ENCODE measurements at places on chromosomes 5 and 9.

DNA sequence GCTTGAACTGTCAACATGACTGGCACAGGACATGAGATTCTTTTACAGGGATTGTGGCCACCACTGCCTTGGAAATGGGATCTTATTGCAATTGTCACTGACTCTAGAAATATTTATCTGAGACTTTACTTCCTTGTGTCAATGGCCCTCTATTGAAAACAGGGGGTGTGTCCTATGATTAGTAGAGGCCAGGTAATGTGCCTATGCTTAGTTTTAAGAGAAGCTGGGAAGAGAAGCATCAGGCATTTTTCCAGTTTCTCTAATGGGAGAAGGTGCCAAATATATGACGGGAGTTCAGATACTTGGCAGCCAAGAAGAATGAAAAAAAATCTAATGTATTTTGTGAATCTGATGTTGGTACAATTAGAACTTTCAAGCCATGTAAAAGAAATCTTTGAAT is 73.9 kb upstream of the VCAN start:
- no peak for DNase-seq

DNA sequence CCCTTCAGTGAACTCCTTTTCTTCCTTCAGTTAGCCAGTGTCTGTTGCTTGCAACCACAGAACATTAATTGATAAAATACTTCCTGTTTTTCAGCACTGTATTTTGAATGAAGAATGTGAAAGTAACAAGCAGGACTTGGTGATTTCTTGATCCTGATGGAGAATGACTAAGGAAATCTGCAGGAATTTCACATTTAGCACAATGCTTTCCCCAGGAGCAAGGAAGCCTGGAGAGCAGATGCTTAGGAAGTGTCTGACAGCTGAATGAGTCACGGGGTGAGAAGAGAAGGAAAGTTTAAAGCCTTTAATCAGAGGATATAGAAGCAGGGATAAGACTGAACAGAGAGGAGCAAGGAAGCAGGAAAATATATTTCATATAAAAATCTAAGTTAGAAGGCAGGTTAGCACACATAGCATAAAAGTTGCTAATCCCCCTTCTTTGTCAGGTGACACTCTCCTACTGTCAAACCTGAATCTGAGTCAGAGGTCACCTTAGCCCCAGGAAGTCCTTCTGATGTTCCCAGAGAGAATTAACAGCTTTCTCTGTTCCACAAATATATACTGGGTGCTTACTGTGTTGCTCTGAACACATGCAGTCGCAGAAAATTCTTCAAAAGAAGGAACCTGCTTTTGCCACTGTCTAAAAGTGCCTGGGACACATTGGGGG is 59.7 kb downstream of the GNA14 start:
- no peak for DNase-seq

DNA sequence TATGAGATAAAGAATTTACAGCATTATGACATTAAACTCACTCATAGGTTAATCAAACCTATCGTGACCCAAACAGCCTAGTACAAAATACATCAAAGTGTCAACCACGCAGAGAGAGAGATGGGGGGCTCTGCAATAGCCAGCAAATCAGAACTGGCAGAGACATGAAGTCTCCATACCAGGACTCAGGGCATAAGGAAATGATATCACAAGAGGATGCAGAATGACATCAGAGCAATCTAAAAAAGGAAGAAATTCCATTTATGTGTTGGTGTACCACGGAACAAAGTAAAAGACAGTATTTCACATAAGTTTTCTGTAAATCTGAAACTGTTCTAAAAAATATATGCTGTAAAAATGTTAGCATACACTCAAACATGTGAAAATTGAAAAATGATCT is 24.6 kb downstream of the BICD2 start:
- no peak for DNase-seq

- DNase-seq, result peak; percentile 18
Observed at GRCh38 chr9:108953983-108954574, 19.9 kb downstream of the ABITRAM start.

DNA sequence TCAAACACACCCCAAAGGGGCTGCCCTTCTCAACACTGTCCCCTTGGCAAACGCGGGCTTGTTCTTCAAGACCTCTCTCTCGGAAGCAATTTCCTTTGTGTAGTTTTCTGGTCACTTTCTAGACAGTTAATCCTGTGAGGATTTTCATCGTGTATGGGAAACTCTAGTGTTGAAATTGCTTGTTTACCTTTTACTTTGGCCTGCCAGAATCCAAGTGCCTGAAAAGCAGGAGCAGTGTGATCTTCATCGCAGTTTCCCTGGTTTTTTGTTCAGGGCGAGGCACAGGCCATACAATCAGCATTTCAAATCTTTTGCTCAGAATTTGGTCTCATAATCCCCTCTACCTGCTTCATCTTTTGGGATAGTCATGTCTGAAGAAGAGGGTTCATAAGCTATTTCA is 115.7 kb upstream of the C9orf72 start:
- no peak for DNase-seq

DNA sequence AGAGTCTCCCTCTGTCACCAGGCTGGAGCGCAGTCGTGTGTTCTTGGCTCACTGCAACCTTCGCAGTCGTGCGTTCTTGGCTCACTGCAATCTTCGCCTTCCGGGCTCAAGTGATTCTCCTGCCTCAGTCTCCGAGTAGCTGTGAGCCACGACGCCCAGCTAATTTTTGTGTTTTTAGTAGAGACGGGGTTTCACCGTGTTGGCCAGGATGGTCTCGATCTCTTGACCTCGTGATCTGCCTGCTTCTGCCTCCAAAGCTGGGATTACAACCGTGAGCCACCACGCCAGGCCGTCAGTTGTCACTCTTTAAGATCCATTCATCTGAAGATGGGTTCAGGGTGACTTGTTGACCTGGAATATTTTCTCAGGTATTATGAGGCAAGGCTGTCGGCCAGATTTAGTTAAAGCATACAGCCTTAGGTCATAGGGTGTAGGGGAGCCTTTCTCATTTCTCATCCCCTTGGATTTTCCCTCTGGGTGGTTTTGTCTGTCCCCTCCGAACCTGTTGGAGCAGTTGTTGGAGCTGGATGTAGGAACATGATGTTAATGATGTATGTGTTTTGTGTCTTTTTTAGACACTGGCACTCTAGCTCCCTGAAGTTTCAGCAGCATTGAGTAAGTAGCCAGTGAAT is 1.6 kb downstream of the SLC22A5 start:
- no peak for DNase-seq

GRCh38 chr5:142475102-142475513 is 150.3 kb upstream of the SPRY4 start:
- DNase-seq, result no peak

GRCh38 chr5:156515121-156515520 is 188.2 kb downstream of the SGCD start:
- DNase-seq, result no peak

- no peak for DNase-seq
Observed at GRCh38 chr9:13568841-13569601, 289.5 kb upstream of the MPDZ start.

DNA sequence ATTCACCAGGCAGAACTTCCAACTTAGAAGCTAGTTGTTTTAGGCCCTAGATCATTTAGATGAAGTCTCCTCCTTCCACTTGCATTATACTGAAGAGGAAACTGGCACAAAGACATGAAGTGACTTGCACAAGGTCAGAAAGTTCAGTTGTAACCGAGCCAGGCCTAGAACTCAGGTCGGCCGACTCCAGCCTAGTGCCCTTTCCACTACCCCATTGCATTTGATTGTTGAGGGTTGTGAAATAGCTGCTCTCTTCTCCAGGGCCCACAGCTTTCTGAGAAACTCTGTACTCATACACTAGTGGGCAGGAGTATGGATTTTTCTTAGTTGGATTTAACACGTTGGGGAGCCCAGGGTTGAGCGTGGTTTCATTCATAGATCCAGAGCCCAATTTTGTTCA is 5.6 kb downstream of the ZNF462 start:
- no peak for DNase-seq

DNA sequence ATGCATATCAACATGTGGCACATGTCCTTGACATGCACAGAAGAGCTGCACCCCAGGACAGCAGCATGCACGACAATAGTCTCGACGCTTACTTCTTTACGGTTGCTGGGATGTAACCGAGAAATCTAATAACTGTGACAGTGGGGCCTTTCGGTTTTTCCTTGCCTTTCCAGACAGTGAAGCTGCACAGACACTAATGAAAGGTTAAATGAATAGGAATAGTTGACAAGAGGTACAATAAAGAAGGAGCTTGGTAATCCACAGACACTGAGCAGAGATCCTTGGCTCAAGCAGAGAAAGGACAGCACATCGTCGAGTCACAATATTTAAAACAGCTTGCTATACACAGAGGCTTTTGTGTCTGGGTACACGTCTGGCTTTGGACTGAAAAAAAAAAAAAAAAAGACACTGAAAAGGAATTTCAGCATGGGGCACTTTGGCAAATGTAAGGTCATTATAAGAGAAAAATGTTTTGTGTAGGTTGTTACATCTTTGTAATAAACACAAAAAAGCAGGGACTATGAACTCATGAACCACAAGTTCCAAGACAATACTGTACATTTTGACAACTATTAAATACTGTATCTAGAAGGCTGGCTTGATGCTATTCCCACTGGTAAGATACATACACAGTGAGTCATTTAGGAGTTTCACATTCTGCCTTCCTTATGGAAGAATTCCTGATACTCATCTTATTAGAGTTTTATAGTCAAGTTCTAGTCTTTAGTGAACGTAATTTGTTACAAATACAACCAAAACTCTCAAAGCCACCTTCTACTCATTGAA is 5.6 kb downstream of the BNC2 start:
- no peak for DNase-seq

DNA sequence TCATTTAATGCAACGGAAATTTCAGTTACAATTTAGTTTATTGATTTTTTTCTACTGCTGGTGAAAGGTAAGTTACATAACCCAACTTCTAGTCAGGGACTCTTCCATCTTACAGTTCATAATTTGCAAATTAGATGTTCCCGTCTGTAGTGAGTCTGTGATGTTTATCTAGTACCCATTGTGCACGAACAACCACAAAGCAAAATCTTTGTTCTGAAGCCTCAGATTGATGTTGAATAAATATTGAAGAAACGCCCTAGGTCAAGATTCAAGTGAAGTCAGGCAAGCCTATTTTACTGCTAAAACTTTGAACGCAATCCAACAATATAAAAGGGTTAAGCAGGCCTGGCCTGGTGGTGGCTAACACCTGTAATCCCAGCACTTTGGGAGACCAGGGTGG is 43.1 kb downstream of the BASP1 start:
- DNase-seq, result no peak

DNA sequence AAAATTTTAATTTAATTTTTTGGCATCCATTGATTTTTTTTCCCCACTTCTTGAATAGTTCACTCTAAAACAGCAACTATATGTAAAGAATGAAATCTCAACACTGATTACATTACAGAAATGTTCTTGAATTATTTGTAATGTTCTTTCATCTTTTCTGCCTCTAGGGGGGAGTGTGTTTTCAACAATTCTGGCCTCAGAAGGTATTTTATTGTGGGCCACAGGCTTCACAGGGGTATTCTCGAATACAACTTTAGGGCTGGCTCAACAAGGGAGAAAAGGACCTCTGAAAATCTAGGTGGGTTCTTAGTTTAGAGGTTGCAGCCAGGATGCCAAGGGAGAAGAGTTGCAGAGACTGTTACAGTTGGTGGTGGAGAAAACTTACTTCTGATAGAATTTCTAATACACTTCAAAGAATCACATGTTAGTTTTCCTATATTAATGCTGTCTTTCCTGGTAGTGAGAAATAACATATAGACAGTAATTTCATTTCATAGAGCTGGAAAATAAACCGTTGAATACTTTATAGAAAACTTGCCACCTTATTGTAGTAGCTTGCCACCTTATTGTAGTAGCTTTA is 3.6 kb upstream of the NPR3 start:
- no peak for DNase-seq

- DNase-seq, result no peak
Observed at GRCh38 chr9:113313261-113313660, 10.1 kb upstream of the RNF183 start.

- no peak for DNase-seq
Observed at GRCh38 chr5:40916226-40916625, 6.9 kb downstream of the C7 start.

DNA sequence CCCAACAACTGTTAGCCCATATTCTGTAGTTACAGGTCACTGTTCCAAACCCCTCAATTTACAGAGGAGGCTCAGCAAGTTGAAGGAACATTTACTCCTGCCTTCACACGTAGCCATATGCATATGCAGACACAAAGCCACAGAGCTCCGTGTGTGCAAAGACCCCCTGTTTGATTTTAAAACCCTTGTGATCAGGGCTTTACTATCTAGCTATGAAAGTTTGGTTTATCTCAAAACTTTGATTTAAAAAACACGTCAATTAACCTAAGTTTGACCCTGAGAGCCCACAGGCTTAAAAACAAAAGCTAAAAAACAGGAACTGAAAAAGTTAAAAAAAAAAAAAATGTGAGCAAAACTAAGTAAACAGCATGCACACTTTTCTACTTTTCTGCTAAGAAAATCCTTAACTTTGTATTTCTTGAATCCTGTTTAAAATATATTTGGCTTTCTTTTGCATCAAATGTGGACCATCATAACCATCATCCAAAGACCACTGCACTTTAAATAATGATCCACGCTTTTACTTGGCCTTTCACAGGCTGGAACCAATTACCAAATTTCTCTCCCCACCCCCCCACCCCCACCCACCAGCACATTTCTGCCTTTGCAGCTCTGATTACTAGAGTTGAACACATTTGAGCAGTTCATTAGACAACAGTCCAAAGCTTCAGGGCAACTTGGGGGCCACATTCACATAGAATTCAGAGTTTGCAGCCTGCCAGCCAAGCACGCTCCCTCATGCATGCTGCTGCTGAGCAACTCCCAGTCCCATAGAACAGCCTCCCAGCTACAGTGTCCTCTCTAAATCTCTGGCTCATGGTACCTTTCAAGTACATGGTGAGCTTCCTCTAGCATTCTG is 128.8 kb upstream of the MAP3K1 start:
- no peak for DNase-seq

DNA sequence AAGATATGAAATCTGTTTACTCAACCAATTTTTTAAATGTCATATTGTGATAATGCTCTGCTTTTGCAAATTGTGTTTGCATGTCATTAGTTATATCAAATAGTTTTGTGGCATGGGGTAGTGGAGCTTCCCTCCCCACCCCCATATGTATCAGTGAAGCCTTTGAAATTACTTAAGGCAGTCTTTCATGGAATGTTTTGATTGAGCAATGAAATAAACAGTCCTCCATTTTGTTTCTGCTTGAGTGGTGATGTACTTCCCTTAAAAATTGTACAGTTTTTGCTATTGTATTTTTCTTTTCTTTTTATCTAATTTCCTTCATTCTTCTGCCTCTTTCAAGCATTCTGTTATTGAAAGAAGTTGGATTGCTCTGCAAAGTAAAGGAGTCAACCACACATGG is 3.5 kb downstream of the SOWAHA start:
- DNase-seq, result no peak

DNA sequence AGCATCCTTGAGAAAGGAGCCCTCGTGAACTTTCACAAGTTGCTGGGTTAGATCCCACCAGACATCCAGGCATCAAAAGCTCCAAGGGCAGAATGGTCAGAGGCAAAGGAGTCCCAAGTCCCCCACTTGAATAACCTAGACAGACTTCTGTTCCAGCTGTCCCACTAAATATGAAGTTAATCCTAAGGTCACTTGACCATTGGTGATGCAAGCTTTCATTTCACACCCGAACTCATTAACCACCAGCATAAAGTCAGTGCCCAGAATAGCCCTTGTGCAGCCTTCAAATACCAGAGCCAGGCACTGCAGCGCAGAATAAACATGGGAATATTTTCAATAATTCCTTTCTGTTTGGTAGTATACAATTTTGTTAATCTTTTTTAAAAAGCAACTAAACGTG is 28.9 kb downstream of the OXCT1 start:
- DNase-seq, result no peak

GRCh38 chr5:43161244-43161643 is 30.8 kb upstream of the NIM1K start:
- no peak for DNase-seq

GRCh38 chr5:178438796-178439195 is 151.4 kb downstream of the COL23A1 start:
- no peak for DNase-seq
